ENCODE measurements at places on chromosomes 3 and 15.

- no peak for DNase-seq
Measured at GRCh38 chr15:64845831-64846595, 4.3 kb downstream of the PLEKHO2 start.

DNA sequence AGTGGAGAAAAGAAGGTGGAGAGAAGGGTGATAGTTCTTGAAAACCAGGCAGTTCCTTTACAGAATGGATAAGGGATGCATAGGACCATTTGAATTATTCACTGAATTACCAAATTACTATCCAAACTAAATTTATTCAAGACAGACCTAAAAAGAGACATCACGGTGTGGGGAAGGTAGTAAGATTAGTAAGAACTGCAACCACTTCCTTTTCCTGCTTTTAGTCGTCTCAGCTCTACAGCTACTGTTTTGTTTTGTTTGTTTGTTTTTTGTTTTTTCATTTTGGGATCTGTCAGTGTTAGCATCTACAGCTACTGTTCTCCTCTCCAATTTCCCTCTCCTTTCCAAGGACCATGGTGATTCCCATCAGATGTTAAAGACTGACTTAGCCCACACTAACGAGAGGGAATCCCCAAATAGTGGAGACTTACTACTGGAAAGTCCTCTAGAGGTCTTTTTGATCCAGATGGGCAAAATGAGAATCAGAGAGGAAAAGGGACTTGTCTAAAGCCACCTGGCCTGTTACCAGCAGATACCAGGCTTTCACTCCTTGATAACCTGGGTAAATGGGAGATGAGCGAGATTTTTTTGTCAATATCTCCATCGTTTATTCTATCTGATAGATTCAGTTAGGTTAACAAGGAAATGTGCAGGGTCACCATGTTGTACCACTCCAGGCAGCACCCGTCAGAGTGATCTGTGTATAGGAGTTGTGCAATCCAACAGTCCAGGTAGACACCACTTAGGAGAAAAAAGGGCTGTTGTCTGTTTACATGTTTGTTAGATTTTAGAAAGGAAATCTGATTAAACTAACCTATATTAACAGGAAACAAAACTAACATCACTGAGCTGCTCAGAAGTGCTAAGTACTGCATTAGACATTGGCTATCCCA, 6.0 kb downstream of the HCLS1 start:
- no peak for DNase-seq

- DNase-seq, result no peak
Measured at GRCh38 chr3:157311633-157312375, 124.8 kb upstream of the PTX3 start.

DNA sequence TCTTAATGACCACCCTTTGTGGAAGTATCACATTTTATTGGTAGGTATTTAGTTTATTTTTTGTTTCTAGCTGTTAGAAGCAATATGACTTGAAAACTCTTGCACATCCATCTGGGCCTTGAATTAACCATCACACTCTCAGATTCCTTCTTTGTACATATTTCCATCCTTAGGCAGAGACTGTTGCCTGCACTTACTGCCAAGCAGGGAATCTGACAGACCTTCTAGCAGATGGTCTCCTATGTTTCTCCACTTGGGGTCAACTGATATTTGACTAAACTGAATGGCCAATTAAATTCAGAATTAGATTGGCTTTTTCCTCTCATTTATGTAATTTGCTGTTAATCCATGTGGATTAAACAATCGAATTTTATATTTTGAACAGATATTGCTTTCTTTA, 324.9 kb upstream of the TGFBR2 start:
- DNase-seq, result no peak

DNA sequence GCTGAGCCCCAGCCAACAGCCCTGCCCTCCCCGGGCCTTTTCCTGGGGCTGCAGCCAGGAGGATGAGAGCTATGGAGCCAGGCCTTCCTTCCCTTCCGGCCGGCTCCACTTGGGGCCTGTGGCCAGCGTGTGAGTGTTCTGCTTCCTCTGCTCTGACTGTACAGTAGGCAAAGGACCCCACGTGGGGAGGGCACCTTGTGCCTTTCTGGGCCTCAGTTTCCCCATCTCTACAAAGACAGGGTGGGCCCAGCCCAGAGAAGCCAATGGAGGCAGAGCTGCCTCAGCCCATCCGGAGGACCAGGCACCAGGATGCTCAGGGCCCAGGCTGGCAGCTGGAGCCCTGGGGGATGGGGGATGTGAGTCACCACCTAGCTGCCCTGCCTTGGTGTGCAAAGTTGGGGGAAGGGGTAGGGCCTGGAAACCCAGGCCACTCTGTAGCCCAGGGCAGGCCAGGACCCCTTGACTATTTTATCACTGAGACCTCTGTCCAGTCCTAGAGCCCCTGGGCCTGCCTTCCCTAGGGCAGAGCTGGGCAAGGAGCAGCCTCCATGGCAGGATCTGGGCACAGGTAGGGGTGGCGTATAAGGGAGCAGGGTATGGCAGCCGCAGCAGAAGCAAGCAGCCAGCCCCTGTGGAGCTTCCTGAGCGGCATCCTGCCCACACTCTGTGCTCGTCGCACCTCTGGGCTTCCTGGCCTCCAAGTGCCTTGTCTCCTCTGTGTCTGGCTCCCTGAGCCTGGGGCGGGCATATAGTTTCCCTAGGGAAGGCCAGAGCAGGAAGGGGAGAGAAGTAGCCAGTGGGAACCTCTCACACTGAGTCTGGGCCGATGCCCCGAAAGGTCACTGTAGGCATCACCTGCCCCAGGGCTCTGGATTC, 1.8 kb downstream of the PSTPIP1 start:
- DNase-seq, result no peak

- no peak for DNase-seq
Measured at GRCh38 chr3:115667738-115668065, 44.4 kb downstream of the GAP43 start.

GRCh38 chr3:106488331-106488730, 619.5 kb upstream of the CBLB start:
- DNase-seq, result no peak

DNA sequence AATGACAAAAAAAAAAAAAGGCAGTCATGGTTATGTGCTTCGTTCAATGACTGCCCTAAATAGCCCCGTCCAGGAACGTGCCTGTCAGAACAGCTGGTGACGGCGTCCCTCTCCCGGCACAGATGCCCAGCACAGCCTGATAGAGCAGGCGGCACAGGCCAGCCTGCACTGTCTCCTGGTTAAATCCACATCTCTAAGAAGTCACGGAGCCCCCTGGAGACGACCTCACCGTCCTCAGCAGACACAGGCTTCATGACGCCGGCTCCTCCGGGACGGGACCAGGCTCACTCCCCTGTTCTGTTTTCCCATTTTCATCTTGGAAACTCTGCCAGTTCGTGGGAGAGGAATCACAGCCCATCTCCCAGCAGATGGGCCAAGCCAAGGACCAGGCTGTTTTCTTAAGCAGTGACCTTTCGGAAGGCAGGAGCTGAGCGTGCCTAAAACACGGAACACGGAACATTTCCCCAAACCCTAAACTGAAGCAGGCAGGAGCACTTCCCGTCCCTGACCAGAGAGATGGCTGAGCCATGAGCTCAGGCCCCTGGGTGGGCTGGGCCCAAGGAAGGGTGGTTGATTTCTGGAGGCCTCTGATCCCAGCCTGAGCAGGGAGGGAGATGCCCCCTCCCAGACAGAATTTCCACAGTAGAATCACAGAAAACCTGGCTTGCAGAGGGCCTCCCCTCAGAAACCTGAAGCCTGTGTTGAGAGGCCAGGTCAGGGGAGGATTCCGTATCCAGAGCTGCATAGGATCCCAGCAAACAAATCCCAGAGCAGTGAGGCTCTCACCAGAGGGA, 35.9 kb downstream of the ADCY5 start:
- no peak for DNase-seq

GRCh38 chr15:76916369-76916768, 11.2 kb upstream of the SCAPER start:
- DNase-seq, result no peak

DNA sequence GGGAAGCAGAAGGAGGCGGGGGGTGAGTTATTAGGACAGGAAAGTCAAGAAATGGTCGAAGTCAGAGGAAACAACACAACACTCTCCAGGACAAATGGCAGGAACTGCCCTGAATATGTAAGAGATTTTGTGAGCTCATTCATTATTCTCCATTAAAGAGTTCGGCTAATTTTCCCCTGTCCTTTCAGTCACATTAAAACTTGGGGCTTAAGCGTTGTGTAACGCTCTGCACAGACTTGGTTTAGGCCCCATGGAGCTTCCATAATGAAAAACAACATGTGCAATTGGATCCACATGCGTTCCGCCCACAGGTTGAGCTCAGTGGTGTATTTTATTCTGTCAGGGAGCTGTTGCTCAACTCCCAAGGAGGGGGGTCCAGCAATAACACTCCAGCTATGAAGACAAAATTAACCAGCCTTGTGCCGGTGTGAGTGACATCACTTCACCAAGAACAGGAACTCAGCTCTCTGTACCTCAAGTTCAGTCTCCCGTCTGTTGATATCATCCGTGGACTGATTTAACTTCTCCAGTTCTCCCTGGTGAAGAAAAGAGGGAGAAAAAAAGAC, 2.3 kb downstream of the SH3BP5 start:
- no peak for DNase-seq

DNA sequence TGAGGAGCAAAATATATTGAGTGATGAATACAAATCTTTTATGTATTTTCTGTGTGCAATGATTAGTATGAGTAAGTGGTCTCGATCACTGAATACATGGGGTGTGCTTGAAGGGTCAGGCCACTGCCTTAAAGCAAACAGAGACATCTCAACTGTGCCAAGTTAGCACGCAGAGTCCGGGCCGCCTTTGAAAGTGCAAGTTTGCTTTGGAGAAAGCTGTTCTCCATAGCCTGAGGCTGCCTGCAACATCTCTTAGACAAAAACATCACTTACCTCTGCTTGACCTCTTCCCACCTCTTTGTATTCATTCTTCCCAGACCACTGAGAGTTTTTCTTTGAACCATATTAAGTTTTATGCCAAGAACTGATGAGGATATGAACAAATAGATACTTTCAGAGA, 267.0 kb downstream of the ZBTB20 start:
- peak; percentile 97 for DNase-seq

DNA sequence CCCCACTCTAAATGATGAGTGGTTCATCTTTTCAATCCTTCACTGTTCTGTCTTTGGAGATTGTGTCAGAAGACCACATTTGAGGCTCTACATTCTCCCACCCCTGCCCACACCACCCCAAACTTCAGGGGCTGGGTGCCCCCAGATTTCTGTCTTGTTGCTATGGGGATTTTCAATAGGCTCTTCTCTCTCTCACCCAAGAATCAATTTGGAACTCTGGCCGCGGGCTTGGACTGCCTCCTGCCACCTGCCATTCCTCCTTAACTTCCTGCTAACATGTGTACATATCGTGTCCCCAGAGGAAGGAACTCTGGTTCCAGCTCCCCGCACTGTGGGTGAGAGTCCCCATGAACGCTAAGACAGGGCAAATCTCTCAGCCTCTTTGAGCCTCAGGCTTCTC, 67.4 kb upstream of the LARS2 start:
- no peak for DNase-seq

All from NCI-H1092 treated with DMSO at 0.1 percent for 48 hours (cell line).